ENCODE measurements at places on chromosomes 4 and X.
A peak's percentile ranks its signal among the peaks of the same experiment; 100 is the strongest.

DNA sequence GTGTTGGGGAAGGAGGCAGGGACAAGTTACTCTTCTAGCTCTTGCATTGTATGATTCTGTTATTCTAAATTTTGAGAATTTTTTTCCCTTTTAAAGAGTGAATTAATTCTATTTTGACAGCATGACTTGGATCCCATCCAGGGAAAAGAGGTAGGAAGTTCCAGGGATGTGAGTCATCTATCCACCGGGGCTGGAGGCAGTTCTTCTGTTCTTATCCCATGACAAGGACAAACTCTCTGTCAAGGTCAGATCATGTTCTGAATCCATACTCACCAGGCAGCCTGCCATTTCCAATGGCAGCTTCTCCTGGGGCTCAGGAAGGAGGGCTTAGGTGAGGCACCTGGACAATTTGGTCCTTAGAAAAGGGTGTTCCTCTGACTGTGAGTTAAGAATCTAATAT is 132.0 kb upstream of the MED14 start:
- peak; percentile 71 for DNase-seq

GRCh38 chrX:99077099-99077498 is 1333.0 kb downstream of the PCDH19 start:
- no peak for DNase-seq

DNA sequence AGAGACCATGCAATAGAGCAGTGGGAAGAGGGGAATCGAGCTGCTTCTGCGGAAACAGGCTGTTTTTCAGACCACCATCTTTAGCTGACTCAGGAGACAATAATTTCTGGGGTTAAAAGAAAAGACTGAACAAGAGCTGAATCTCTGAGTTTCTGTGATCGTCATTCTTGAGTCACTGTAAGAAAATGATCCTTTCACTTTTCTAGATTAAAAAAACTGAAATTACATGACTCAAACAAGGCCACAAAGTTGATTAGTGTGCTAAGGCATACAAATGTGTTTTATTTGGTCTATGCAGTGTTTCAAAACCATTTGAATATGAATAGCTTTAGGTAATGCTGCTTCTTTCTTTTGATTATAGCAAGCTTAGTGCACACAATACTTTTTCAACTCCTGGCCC is 194.4 kb upstream of the RPL34 start:
- no peak for DNase-seq

DNA sequence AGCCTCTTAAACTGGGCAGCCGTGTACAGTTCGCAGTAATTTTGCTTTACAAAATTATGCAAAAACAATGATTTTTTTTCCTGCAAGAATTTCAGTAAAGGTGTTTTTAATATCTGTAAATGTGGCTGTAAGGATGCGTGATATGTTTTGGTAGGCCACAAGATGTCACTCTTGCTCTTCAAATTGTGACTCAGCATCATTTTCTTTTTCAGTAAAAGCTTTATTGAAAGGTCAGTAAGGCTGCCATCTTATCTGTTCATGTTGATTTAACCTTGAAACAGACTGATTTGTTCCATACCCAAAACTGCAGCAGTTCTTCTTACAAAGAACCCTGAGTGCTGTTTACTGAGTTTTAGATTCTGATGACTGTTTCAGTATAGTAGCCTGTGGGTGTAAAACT is 39.9 kb downstream of the TXLNG start:
- peak; percentile 50 for DNase-seq

DNA sequence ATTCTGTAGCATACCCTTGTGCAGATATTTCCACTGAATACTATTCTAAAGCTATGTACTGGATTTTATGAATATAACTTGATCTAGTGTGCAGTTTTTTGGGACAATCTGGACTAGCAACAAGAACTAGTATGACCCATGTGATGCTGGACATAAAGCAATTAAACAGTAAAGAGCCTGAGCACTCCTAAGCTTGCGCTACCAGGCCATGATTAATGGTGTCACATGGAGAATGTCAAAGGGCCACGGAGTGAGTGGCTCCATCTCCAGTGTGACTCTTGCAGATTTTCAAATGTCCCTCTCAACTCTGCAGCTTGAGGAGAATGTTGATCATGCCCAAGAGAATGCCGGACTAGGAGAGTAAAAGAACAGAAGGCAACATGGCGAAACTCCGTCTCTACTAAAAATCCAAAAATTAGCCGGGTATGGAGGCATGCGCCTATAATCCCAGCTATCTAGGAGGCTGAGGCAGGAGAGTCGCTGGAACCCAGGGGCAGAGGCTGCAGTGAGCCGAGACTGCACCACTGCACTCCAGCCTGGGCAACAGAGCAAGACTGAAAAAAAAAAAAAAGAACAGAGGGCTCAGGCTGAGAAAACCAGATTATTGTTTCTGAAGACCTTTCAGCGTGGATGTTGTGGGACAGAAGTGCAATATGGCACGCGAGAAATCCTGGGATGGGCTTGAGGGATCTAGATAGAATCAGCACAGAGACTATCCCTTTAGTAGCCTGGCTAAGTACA is 45.0 kb downstream of the TIGD2 start:
- DNase-seq: no peak

GRCh38 chr4:40976343-40976742 is 226.6 kb downstream of the NSUN7 start:
- peak; percentile 76 for DNase-seq

- peak; percentile 7 for DNase-seq
Measured at GRCh38 chr4:176432811-176433540, 113.2 kb downstream of the SPCS3 start.

GRCh38 chr4:68463796-68464195 is 16.5 kb downstream of the TMPRSS11E start:
- no peak for DNase-seq

DNA sequence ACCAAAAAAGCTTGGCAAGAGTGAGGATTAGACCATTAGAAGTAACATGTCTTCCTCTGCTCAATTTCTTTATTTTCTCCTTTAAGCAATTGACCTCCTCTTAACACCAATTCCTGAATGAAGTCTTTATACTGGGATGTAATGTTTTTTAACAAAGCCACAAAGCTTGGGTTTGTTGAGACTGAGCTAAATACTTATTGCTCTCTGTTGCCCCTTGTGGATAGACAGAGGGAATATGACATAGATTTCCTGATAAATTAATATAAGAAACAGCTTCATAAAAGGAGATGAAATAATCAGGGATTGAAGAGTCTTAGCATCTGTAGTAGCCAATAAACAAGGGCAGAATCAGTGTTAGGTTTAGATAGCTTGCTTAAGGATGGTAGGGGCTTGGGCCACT is 57.6 kb downstream of the CCDC160 start:
- peak; percentile 1 for DNase-seq

DNA sequence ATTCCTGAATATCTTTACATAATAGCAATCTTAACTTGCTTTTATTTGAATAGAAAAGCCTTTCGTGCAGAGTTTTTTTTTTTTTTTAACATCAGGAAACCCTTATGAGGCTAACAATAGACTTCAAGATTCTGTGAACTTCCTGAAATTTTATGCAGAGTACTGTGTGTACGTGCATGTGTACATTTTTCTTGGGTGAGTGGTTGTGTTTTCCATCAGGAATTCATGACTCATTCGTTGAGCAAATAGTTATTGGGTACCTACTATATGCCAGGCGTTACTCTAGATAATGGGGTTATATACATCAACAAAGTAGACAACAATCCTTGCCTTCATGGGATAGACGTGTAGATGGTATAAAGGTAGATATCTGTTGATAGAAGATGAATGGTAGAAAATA is 59.1 kb downstream of the MRPL1 start:
- peak; percentile 97 for DNase-seq

GRCh38 chr4:4935974-4936373 is 76.5 kb downstream of the MSX1 start:
- DNase-seq: no peak

DNA sequence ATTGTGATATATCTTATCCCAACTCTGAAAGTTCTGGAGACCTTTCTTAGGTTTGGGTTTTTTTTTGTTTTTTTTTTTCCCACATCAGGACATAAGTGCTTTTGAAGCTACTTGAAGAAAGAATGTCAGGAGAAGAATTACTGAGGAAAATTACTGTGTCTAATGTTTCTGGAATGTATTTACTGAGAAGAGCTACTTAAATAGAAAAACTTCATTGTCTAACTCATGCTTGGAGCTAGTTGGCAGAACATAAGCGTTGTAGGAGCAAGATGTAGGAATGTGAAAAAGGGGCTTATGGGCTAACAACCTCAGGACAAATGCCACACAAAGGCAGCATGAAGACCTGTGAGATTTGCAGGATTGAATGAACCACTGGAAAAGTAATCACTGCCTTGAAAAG is 166.6 kb upstream of the GLRA2 start:
- DNase-seq: no peak

GRCh38 chr4:15400226-15400625 is 27.6 kb upstream of the C1QTNF7 start:
- DNase-seq: no peak

DNA sequence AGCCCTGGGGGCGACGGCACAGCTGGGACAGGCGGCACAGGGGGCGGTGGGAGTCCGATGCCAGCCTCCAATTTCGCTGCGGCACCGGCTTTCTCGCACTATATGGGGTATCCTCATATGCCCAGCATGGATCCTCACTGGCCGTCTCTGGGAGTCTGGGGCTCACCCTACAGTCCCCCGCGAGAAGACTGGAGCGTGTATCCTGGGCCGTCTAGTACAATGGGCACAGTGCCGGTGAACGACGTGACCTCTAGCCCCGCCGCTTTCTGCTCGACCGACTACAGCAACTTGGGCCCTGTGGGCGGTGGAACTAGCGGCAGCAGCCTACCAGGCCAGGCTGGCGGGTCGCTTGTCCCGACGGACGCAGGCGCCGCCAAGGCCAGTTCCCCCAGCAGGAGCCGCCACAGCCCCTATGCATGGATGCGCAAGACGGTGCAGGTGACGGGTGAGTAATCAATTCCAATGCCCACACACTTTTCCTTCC is 500 bp downstream of the CDX4 start:
- DNase-seq: no peak

GRCh38 chr4:27176881-27177280 is 316.2 kb downstream of the STIM2 start:
- DNase-seq: no peak

DNA sequence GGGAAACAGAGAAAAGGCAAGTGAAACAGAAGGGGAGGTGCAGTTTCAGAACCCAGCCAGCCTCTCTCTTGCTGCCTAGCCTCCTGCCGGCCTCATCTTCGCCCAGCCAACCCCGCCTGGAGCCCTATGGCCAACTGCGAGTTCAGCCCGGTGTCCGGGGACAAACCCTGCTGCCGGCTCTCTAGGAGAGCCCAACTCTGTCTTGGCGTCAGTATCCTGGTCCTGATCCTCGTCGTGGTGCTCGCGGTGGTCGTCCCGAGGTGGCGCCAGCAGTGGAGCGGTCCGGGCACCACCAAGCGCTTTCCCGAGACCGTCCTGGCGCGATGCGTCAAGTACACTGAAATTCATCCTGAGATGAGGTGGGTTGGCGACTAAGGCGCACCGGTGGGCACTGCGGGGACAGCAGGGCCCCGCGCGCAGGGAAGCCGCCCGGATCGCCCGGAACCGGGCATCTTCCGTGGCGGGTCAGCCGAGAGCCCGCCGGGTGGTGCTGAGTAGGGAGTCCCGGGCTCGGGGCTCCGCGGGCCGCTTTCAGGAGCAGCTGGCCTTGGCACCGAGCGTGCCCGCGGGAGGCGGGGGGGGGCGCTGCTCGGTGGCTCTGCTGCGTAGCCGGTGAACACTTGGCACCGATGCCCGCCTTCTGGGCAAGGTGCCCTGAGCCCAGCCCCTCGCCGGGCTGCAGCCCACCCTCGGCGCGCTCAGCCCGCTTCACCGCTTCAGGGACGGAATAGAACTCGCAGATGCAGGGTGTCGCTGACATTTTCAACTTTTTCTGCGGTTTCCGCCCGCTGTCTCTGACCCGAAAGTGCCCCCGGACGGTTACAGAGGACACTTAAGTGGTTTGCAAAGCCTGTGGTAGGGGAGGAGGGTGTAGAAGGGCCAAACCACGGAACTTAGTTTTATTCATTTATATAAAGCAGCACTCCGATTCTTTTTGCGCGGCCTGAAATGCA is at the start of gene CD38:
CD38 (plus strand) TSS at position 40 of the 953 bp plus-strand sequence; CDS start at position 127, 87 bp downstream.
- no peak for DNase-seq

GRCh38 chr4:3702561-3703221 is 63.5 kb upstream of the ADRA2C start:
- DNase-seq: no peak

DNA sequence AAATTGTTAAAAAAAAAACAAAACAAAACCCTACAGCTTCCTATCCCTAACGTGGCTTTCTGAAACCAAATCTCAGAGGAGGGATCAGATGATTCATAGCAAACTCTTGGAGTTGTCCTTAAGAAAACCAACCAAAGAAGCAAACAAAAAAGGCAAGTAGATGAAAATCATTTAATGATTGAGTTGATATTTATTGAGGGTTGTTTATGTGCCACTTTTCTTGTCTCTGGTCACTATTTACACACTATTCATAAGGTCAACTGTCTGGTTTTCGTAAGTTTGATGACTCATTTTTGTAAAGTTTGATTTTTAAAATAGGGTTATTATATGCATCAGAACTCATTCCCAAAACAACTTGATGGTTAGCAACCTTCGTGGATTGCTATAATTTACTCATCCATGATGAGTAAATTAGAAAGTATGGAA is 133.4 kb downstream of the UNC5C start:
- no peak for DNase-seq

GRCh38 chr4:173521467-173522159 is 8.4 kb downstream of the HAND2 start:
- DNase-seq: no peak

GRCh38 chrX:46978341-46979291 is 66.4 kb downstream of the JADE3 start:
- DNase-seq: peak; percentile 87

GRCh38 chr4:2866160-2866861 is 22.7 kb downstream of the ADD1 start:
- no peak for DNase-seq

GRCh38 chrX:99798936-99799335 is 611.1 kb downstream of the PCDH19 start:
- DNase-seq: no peak

- DNase-seq: no peak
Measured at GRCh38 chr4:4847011-4847410, 12.5 kb upstream of the MSX1 start.

GRCh38 chrX:119758731-119759247 is 401 bp downstream of the SOWAHD start:
- peak; percentile 3 for DNase-seq

DNA sequence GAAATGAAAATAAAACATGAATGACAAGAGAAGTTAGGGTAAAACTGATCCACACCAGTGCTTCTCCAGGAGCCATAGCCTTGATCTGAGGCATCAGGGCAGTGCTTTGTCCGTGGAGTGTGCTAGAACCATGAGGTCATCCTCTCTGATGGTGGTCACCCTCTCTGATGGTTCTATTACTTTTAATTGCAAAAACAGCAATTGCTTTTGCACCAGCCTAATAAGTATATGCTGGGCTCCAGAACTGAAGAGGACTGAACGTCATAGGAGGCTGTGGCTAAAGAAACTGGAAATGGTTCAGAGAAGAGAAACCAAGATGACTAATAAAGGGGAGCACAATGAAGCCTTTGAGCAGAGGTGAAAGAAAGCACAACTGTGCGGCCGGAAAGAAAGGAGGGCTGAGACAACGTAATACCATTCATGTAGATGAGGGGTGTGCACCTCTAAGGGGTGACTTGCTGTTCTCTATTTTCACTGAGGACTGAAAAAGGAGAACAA is 17.0 kb upstream of the TMEM154 start:
- no peak for DNase-seq

- DNase-seq: no peak
Measured at GRCh38 chr4:185709802-185710486, 102.0 kb downstream of the SORBS2 start.

GRCh38 chrX:131942034-131942433 is 81.1 kb upstream of the STK26 start:
- DNase-seq: no peak

GRCh38 chr4:7904952-7905915 is 34.4 kb downstream of the AFAP1 start:
- DNase-seq: no peak

GRCh38 chr4:156248917-156249316 is 295.3 kb upstream of the CTSO start:
- no peak for DNase-seq

Data from endothelial cell of umbilical vein (primary cell).